ENCODE measurements at places on chromosomes 7 and 10.

GRCh38 chr10:61016630-61017029, 72.6 kb upstream of the RHOBTB1 start:
- DNase-seq: no peak

DNA sequence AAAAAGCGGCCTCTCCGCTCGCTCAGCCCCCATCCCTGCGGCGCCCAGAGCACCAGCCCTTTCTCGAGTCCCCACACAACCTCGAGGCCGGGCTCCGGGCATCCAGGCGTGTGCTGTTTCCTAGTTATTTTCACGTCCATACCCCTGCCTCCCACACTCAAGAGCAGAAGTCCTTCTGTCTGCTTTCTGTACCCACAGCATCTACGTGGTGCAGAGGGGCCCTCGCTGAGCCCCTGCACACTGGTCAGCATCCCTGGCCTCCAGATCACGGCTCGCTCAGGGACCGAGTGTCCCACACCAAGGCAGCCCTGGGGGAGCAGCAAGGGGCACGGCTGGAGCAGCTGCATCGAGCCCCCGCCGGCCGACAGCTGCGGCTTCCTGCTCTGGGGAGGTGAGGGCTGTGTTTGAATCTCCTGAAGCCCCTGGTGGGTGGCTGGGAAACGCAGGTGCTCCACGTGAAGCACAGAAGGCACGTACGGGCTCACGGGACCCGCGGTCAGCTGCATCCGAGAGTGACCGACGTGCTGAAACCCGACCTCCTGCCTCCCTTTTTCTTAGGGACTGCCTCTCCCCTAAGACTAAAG, 333.1 kb downstream of the DNAJB6 start:
- no peak for DNase-seq

- DNase-seq: no peak
These were observed 77.6 kb upstream of the UNC5B start for GRCh38 chr10:71134732-71135211.

- DNase-seq: peak; percentile 92
These were observed 82.7 kb downstream of the SPAG6 start for GRCh38 chr10:22427890-22428571.

DNA sequence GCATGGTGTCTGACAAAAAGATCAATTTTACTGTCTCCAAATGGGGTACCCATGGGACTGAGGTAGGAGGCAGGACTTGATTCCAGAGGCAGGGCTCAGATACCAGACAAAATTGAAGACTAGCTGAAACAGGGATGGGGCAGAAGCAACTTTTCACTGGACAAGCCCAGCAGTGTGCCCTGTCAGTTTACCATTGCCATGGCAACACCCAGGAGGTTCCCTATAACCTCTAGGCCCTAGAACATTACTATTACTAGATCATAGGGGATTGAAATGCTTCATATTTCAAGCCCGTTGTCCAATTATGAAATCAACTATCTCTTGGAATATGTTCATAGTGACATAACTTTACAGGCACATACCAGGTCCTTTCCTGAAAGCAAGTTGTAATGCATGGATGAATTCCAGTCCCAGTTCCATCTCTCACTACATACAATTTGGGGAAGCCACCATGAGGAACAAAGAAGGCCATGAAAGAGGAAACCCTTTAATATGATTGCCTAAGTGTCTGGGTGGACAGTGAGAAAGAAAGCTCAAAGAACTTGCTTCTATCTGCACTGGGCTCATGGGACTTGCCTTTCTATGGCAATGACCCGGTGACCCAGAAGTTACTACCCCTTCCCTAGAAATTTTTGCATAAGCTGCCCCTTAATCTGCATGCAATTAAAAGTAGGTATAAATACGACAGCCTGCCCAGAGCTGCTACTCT, 557.9 kb downstream of the KCNMA1 start:
- no peak for DNase-seq

DNA sequence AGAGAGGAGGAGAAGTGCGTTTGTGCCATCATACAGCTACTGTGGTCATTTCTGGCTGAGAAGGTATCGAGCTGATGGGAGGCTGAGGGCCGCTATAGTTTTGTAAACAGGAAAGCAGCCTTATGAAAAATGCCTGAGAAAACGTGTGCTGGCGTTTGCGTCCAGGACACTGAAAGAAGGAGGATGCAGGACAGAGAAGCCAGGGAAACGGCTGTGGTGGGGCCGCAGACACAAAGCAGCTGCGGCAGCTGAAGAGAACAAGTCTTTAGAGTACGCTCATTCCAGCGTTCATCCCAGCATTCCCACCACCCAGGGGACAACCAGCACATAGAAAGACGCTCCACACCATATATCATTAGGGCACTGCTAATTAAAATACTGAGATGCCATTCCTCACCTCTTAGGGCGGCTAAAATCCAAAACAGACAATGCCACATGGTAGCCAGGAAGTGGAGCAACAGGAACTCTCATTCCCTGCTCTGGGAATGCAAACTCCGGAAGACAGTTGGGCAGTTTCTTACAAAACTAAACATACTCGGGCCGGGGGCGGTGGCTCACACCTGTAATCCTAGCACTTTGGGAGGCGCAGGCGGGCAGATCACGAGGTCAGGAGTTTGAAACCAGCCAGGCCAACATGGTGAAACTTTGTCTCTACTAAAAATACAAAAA, 18.4 kb downstream of the GNA12 start:
- no peak for DNase-seq

DNA sequence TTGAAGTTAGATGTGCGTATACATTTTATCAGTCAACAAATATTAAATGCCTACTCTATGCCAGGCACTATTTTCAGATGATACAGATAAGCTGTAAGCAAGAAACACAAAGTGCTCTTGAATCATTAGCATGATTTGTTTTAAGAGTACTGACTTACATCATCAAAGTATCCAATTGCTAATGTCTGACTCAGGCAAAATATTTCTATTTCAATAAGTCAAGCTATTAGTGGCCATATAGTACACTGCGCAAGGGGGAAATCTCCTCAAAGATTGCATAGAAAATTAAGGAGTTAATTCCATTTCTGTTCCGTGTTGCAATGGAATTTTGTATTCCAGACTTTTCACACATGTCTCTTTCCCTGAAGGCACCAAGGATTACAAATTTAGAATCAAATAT, 46.1 kb upstream of the DNAJC1 start:
- no peak for DNase-seq

- no peak for DNase-seq
These were observed 185.0 kb upstream of the COBL start for GRCh38 chr7:51501620-51502019.

GRCh38 chr10:80158598-80159127, 26.1 kb downstream of the PLAC9 start:
- peak; percentile 92 for DNase-seq

- DNase-seq: no peak
These were observed 704 bp downstream of the ZNRF2 start for GRCh38 chr7:30285067-30285535.

- no peak for DNase-seq
These were observed 94.9 kb upstream of the TCF7L2 start for GRCh38 chr10:112855134-112855533.

DNA sequence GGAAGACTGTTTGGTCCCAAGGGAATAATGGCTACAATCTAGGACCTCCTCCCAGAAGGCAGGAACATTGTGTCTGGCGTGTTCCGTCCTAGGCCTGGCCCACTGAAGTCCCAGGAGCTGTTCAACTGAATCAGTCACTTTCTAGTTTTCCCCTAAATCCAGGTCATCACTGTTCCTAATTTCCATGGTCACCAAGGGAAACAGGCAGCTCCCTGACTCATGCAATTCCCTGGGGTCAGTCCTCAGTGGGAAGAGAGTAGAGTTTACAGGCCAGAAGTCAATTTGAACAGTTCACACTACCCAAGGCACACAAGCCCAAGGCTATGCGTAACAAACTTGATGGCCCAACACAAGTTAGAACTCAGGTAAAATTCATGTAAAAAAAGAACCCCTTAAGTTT, 44.0 kb downstream of the CREB3L2 start:
- peak; percentile 25 for DNase-seq

GRCh38 chr10:19683960-19684359, 132.3 kb upstream of the PLXDC2 start:
- DNase-seq: no peak

GRCh38 chr10:97711640-97712572, 1.6 kb upstream of the MARVELD1 start:
- DNase-seq: no peak

GRCh38 chr10:95474228-95475002, 86.8 kb downstream of the SORBS1 start:
- no peak for DNase-seq

DNA sequence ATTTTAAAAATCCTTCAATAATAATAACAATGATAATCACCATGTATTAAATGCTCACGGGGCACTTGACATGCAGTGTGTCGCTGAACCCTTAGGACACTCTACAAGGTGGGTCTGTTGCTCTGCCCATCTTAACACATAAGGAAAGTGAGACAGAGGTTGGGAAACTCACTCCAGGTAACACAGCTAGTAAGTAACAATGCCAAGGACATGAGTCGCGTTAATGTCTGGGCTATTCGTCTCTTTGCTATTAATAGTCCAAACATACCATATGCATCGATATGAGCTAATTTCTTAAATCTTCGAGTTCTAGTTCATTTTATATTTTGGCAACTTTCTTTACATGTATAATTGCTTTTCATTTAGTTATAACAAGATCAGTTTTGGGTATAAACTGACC, 79.5 kb downstream of the BEND7 start:
- no peak for DNase-seq

DNA sequence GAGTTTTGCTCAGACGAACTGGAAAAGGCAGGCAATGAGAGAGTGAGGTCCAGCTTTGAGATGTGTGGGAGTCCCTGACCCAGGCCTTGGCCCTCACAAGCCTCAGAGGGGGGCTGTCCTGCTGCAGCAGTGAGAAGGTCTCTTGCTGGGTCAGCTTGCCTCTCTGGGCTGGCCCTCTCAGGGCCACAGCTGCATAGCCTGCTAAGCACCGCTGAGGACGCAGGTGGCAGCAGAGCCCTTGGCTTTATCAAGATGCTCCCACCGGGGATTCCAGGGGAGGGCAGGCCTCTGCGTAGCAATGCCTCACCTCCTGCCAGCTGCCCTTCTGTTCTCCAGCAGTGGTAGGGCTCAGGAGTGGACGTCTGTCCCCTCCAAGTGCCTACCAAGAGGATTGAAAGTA, 128.7 kb downstream of the COBL start:
- no peak for DNase-seq

DNA sequence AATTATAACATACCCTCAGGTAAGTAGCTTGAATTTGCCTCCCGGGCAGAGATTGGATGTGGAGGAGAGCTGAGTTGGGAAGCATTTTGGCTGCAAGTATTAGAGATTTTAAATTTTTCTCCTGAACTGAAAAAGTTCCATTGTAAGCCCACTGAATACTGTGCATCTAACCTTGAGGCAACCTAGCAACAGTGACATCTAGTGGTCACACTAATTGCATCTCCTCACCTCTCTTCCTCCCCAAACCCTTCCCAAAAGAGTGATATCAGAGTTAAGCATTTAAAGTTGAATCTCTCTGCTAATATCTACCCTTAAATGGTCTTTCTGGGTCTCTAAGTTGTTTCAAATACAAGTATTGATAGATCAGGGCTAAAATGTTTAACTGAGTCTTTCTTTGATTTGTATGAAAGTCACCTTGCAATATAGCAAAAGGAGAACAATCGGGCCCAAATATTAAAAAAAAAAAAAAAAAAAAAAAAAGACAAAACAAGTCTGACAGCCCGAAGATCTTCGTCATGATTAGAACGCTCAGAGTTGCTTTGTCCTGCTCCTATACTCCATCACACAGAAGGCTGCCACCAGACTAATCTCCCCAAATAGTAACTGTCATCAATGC, 40.4 kb upstream of the DLX5 start:
- DNase-seq: peak; percentile 9

DNA sequence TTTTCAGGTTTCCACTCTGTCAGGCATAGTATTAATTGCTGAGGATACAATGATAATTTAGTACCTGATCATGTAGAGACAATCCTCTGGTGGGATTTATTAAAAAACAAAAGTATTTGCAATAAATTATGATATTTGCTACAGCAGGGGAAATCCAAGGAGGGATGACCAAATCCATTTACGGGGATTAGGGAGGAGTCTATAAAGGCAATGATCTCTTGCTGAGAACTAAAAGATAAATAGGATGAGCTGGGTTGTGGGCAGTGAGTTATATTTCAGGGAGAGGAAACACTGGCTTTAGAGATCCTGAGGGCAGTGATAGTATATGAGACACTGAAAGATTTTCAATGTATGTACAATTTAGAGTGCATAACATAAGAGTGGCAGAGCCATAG, 305.5 kb downstream of the GPR37 start:
- no peak for DNase-seq

DNA sequence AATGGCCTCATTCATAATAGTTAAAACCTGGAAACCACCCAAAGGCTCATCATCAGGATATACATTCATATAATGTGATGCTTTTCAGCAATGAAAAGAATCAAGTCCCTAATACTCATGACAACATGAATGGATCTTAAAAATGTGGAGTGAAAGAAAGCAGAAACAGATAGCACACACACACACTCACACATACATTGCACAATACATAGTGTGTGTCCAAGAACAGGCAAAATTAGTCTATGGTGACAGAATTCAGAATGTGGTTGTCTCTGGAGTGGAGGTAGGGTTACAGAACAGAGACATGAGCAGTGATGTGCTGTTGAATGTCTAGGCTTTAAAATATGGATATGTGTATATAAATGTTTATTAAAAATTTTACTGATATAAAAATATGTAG, 419.9 kb upstream of the PCDH15 start:
- no peak for DNase-seq

DNA sequence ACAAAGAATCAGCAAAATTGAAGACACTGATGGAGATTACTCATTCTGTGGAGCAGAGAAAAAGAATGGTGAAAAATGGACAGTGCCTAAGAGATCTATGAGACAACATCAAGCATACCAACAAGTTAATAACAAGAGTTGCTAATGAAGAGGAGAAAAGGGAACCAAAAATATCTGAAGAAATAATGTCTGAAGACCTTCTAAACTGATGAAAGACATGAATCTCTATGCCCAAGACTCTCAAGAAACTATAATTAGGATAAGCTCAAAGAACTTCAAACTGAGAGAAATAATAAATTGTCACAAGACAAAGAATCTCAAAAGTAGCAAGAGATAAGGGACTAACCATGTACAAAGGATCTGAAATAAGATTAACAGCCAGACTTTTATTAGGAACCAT, 93.4 kb downstream of the ZNF33B start:
- DNase-seq: no peak

DNA sequence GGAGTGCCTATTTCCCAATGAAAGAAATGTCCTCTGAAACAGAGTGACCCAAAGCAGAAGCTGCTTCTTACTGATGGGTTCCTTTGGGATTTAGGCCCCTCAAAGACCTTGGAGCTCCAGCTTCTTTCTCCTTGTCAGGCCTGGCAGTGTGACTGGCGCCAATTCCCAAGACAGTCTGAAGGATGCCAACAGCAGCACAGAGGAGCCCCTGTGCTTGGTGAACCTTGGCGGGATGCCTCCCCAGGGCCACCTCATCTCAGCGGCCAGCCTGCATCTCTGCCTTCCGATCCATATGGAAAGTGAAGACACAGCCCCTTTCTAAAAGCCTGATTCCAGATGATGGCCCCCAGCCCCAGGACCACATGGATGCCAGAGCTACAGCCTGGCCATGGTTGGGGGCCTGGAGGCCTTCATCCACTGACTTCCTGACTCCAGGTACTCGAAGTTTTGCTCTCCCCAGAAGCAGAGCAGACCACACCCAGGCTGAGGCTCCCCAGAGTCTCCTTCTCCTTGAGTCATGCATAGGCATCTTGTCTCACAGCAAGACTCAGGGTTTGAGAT, 45.4 kb downstream of the FBXW4 start:
- no peak for DNase-seq

- peak; percentile 26 for DNase-seq
These were observed 15.0 kb upstream of the GFRA1 start for GRCh38 chr10:116287906-116288501.

- no peak for DNase-seq
These were observed 19.6 kb downstream of the TTYH3 start for GRCh38 chr7:2651336-2651735.

- no peak for DNase-seq
These were observed 17.2 kb upstream of the CACUL1 start for GRCh38 chr10:118771976-118772375.
